ENCODE measurements at places on chromosomes 6 and 20. TPM values are rescaled to one million over a fixed set of nuclear protein-coding genes. Genes with fewer than 3 reads are reported as not detected.
A peak's percentile ranks its signal among the peaks of the same experiment; 100 is the strongest.

RBM24 gene
- 7.9 TPM for total RNA-seq

VSTM2L gene
- 0.68 TPM for total RNA-seq

NMBR gene
- total RNA-seq = not detected

SUMO4 gene
- 5.6 TPM for total RNA-seq

DNA sequence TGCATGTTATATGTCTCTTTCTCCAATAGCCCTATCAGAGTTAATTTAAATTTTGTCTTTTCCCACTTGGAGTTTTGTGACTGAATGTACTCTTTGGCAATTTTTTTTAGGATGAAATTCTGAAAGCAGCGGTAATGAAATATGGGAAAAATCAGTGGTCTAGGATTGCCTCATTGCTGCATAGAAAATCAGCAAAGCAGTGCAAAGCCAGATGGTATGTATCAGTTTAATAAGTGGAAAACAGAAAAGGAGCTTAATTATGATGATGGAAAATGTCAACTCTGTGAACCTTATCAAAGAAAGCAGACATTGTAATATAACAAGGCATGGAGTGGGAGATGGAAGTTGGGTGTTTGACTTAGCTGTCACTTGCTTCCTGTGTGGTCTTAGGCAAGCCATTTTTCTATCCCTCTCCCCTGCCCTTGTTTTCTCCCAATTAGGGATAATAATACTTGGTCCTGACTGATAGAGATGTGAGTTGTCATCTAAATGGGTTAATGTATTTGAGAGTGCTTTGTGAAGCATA is 2.7 kb downstream of the CDC5L start:
- DNase-seq = no peak

DNA sequence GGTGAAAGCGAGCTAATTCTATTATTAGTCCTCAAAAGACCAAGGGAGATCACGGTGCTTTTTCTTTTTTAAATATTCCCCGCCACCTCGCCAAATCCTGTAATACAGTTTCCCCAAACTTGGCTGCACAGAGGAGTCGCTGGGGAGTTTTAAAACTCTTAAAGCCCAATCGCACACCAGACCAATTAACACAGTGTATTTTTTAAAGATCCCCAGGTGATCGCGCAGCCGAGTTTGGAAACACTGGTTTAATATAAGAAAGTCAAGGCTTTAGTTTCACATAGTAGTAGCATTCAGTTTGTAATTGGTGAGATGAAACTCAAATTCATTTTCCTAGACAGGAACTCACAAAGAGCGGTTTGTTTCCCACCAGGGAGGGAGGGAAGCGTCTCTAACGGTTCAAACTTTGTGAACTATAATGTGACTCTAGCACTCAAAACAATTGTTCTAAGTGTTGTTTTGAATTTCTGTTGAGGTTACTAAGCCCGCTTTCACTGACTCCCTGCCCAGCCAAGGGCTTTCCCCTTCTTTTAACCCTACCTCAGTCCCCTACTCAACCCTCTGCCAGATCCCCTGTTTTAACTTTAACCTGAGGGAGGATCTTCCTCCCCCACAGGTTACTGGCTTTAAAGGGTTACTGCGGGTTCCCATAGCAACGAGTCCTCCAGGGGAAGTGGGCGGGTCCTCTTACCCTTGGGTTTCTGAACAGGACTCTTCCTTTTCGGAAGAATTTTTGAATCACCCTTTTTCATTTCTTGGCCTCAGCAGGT is 25.7 kb upstream of the BTBD3 start:
- peak; percentile 30 for DNase-seq

GRCh38 chr20:47038566-47039560 is 144.2 kb downstream of the EYA2 start:
- DNase-seq = no peak

GRCh38 chr6:50724381-50725124 is 11.2 kb downstream of the TFAP2D start:
- DNase-seq = no peak

GRCh38 chr6:66065313-66065712 is 358.3 kb upstream of the EYS start:
- DNase-seq = no peak

GRCh38 chr20:24691901-24692351 is 222.5 kb downstream of the SYNDIG1 start:
- no peak for DNase-seq

GRCh38 chr20:49549801-49550551 is 18.0 kb downstream of the PTGIS start:
- no peak for DNase-seq

GRCh38 chr6:113632220-113632864 is 224.8 kb upstream of the MARCKS start:
- peak; percentile 21 for DNase-seq

GRCh38 chr20:45972500-45973183 is 639 bp upstream of the ZNF335 start:
- DNase-seq = no peak
